A375 (cell line): ENCODE measurements at places on chromosomes 3 and 15. TPM values are rescaled to one million over a fixed set of nuclear protein-coding genes. Genes with fewer than 3 reads are reported as not detected.

TTLL13 gene
- 0.19 TPM in 1 of 2 replicates, not detected in the other for total RNA-seq

TF gene
- total RNA-seq, result 0.74 and 1.1 TPM in 2 replicates

GRK7 gene
- total RNA-seq, result not detected in 2 replicates

GOLGA6D gene
- total RNA-seq, result not detected in 2 replicates

CDC25A gene
- total RNA-seq, result 49.8 and 53.0 TPM in 2 replicates

PCSK6 gene
- total RNA-seq, result 1.2 and 1.5 TPM in 2 replicates

SEMA3G gene
- total RNA-seq, result 1.2 and 1.8 TPM in 2 replicates
